Activated T-cell treated with anti-CD3 and anti-CD28 coated beads for 48 hours (primary cell): ENCODE measurements at places on chromosomes 1 and 21.

DNA sequence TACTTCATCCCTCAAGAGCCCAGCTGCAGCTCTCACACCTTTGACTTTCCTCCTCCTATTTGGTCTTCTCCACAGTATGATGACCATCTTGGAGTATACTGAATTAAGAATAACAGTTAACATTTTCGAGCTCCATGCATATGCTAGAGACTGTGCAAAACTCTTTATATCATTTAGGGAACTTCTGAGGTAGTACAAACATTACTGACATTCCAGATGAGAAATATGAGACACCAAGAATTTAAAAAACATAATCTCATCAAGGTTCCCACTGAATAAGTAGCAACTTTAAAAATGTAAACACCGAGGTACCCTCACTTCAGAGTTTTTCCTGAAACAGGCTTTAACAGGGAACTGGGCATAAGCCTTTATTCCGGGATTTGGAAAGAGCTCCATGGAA is 22.7 kb downstream of the FMO3 start:
- DNase-seq, result no peak

DNA sequence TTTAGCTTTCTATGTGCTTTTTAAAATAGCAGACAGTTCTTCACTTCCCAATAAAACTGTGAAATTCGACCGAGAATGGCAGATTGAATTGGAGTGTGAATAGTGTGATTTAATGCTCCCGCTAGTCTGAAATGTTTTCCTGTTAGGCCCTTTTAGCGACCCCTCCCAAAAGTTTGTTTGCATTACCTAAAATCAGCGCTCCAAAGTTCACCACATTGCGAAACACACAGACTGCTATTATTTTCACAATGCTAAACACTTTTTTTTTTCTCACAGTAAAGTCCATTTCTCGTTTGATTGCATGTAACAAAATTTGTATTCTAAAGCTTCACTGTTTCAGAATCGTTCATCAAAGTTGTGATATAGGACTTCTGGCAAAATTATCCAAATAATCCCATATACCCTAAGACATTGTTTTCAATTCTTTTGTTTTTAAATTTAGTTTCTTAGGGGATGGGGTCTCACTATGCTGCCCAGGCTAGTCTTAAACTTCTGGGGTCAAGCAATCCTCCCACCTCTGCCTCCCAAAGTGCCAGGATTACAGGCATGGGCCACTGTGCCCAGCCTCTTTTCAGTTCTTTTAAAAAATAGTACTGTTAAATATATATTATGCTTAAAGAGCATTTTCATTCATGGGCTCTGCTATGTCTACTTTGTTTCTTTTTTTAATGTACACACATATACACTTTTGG is 76.5 kb upstream of the USH2A start:
- no peak for DNase-seq

DNA sequence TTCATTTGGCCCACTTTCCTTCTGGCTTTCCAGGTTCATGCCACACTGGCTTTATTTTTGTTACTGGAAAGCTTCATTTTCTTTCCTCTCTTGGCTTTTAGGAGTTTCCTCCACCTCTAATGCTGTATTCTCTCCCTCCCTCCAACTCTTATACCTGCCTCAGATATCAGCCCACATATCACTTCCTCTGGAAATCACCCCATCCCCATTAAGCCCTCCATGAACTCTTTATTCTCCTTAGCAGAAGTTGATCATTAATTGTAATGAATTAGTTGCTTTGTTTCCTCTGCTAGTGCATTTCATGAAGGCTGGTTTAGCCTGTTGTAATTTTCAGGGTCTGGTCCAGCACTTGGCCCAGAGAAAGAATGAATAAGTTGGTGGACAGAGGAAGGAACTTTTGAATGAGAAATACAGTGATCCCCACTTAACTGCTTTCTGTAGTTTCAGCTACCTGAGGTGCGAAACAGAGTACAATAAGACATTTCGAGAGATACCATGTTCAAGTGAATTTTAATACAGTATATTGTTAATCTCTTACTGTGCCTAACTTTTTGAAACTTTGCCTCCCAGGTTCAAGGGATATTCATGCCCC is 1.7 kb downstream of the SOAT1 start:
- DNase-seq, result no peak

- DNase-seq, result no peak
Observed at GRCh38 chr1:233435622-233436021, 108.1 kb downstream of the MAP3K21 start.

GRCh38 chr1:90714521-90714951 is 2.6 kb downstream of the BARHL2 start:
- no peak for DNase-seq

DNA sequence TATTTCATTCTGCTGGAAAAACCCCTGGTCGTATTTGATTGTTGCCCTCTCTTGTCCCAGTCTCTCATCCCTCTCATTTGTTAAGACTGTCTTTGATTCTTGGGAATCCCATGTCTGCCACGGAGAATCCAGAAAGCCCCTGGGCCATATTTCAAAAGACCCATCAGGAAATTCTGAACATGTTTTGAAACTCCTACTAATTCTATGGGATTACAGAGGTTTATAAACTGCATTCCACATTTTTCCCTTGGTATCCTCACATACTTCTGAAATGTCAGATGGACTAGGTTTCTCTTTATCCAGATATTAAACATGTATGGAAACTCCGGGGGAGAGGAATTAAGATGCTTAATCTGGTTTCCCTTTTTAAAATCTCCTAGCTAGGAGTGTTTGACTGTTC is 80.0 kb downstream of the HUNK start:
- no peak for DNase-seq

DNA sequence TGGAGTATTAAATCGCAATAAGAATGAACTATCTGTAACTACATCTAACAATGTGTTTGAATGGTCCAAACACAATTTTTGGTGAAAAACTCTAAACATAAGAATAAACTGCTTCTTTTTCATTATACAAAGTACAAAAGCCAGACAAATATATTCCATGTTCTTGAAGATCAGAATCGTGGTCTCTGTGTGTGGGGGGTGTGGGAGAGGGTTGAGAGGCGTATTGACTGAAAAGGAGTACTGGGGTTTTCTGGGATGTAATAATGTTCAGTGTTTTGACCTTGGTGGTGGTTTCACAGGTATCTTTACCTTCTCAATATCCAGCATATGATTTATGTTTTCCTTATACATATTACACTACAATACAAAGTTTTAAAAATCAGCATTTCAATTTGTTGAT is 764 bp upstream of the CFH start:
- no peak for DNase-seq

GRCh38 chr1:29383746-29384371 is 147.5 kb downstream of the PTPRU start:
- DNase-seq, result no peak

DNA sequence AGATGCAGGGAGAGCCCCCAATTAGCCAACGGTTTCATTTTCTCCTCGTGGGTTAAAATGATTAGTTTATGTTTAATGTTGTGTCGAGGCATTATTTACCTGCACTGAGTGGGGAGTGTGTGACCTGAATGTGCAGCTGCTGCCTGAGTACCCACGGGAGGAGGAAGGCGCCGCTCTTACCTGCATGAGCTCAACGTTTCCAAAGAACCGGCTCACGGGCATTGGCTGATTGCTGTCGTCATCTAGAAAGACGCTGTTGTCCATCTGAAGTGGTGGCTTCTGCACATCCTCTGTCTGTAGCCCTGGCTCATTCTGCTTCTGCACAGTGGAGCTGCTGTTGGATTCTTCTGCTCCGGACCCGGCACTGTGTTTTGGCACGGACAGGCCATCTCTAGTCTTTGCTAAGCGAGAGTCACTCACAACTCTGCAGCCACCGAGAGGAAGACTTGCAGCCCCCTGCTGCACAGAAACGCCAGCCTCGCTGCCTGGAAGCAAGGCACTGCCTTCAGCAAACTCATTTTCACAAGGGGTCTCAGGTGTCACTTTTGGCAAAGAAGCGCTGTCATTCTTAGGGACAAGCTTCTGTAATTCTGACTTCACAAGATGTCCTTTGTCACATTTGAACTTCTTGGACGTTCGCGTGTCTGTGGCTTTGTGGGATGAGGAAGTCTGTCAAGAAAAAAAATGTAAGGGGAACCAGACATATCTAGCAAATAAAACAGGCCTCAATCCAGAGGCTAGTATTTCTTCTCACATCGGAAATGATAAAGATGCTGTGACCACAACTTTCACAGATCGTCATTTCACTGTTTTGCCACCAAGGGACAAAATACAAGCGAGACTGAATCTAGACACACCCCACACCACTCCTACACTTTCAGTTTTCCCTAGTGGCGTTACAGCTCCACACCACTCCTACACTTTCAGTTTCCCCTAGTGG is 9.4 kb downstream of the C1orf174 start:
- DNase-seq, result no peak

GRCh38 chr1:13792419-13792818 is 92.4 kb downstream of the PRDM2 start:
- no peak for DNase-seq

- no peak for DNase-seq
Observed at GRCh38 chr1:14439015-14439414, 159.5 kb upstream of the KAZN start.

DNA sequence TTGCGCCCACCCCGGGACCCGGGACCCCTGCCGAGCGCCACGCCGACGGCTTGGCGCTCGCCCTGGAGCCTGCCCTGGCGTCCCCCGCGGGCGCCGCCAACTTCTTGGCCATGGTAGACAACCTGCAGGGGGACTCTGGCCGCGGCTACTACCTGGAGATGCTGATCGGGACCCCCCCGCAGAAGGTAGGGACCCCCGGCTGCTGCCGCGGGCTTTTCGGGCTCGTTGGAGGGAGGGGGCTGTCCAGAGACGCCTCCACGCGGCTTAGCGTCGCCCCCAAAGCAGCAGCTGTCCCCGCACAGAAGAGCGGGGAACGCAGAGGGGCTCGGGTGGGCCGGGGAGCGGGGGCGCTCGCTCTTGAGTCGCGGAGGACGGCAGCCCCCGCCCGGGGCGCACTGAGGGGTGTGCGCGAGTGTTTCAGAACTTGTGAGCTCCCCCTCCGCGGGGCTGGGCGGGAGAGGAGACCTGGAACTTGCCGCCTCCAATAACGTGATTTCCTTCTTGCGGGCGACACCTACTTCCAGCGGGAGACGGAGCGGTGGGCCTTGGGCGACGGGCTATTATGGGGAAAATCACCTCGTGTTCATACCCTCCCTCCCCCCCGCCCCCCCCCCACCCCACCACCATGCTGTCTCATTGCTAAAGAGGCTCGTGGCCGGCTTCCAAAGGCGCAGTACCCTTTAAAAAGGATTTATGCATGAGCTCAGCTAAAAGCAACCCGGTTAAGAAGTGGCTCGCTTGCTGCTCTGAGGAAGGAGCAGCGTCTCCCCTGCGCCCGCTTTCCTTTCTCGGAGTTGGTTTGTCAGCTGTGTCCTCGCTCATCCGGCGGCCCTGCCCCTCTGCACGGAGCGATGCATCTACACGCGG is 664 bp downstream of the BACE2 start:
- no peak for DNase-seq

DNA sequence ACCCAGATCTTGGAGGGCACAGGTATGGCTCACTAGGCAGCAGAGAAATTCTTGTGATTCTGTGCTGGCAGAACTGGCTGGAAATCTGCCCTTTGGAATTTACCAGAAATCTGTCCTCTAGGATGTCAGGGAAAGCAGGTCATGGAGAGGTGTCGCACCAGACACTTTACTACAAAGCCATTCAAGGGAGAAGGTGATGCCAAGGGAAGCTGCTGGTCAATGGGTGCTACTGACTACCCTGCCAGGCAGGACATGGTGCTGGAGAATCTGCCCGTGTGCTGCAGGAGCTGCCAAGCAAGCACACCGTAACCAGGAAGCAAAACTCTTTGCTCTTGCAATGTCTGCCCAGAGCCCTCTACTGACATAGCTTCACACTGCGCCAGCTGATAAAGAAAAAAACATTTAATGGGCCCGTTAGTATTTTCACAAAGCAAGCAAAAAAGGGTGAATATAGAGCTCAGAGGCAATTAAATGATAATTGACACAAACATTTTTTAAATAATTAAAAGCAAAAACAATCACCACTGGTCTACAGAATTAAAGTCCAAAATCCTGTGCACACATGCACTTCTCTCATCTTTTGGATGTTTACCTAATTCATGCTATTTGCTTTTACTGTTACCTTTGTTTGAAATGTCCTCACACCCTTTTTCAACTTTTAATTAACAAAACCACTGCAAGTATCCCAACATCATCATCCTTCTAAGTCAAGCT is 7.2 kb upstream of the FBXO28 start:
- no peak for DNase-seq

DNA sequence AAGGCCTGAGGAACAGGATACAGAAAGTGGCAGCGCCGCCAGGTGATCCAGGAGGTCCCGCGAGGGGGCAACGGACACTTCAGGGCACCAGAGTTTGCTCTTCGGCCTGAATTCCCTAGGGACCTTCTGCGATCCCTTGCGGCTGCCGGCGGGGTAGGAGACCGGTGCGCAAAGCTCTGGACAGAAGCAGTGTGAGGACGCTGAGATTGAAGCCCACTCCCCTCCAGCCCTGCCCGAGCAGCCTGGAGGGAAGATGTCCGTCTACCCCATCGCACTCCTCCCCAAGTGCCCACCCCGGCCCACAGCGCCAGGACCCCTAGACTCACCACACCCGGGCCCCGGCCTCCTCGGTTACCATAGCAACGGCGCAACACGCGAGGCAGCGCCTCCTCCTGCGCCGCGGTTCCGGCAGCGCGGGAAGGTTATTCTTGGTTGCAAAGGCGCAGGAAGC is at the start of gene ANKRD45:
Gene ANKRD45, minus strand, starts transcription at position 361 of the 451 bp plus-strand sequence. CDS start 10,433 bp downstream, outside the sequence.
- peak; percentile 18 for DNase-seq

DNA sequence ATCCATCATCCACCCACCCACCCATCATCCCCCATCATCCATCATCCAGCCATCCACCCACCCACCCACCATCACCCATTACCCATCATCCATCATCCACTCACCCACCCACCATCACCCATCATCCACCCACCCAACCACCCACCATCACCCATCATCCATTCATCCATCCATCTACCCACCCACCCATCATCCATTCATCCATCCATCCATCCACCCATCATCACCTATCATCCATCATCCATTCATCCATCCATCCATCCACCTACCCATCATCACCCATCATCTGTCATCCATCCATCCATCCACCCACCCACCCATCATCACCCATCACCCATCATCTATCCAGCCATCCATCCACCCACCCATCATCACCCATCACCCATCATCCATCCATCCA is 81.5 kb downstream of the ADARB1 start:
- no peak for DNase-seq

DNA sequence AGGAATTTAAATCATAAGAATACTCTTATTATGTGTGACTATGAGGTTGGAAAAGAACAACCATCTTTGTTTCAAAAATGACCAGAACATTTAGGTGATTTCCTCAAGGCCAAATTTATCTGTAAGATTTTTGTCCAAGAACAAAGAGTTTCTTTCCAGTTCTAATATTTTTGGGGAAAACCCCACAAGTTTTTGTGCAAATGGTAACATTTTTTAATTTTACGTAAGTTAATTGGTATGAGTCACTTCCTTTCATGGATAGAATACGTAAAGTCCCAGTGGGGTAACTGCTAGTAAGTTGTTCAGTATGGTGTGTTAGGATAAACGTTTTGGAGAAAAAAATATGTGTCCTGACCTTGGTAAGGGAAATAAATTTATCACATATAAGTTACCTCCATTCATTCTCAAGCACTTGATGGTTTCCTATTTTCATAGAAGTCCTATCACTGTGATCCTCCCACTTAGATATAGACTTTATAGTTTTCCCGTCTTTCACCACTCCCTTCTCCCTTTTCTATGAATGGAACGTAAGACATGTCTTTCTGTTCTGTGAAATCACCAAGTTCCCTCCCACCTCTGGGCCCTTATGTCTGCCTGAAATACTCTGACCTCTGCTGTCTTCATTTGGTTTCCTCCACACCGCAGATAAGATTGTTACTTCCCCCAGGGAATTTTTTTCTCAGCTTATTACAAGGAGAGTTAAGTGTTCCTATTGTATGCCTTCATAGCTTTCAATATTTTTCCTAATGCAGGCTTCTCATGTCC is 34.9 kb upstream of the TSNAX start:
- no peak for DNase-seq
